ENCODE measurements at places on chromosomes 4 and X.
A peak's percentile ranks its signal among the peaks of the same experiment; 100 is the strongest.

DNA sequence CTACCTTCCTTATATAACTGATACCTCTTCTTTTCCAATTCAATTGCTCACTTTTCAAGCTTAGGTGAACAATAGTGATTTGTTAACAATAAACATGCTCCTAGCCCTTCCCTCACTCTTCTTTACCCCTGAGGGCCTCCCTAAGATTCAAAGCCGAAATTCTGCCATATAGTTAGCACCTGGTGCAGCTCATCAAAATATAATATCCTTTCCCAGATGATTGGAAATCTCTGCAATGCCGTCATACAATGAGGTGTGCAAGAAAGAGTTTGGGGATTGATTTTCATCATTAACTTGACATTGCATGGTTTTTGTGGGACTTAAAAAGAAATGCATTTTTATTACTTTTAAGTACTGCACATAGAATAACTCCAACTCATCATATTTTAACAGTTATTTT is 95.3 kb downstream of the HDAC8 start:
- no peak for DNase-seq

- no peak for DNase-seq
Measured at GRCh38 chrX:130213376-130213775, 41.6 kb downstream of the RAB33A start.

DNA sequence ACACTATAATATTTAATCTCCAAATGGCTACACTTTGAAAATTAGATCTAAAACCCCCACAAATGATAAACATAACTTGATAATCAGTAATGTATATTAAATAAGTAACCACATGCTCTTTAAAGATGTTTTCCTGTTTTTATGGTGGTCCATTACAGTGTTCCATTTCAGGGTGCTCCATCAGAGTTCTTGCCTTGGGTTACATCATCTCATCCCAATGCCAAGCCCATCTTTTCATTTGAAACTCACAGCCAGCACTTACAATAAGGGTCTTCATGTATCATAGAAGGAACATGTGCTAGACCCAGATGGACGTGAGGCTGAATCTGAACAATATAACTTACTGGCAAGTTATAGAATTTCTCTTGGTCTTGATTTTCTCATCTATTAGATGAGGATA is 10.5 kb upstream of the PAQR3 start:
- DNase-seq = no peak

GRCh38 chr4:14379183-14379582 is 623.1 kb upstream of the CPEB2 start:
- no peak for DNase-seq

DNA sequence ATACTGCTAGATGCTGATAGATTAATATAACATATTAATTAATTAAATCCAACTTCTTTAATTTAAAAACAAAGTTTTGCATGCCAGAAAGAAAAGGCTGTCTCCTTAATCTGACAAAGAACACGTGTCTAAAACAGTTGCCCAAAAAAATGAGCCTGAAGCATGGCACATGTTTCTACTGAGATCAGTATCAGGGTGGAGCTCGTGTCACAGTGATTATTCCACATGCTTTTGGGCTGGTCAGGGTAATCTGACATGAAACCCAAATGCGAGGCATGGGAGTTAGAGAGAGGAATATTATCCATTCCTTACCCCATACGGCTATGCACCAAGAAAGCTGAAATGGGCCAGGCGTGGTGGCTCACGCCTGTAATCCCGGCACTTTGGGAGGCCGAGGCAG is 79.4 kb upstream of the ADRA2C start:
- DNase-seq = no peak

GRCh38 chrX:93538575-93538974 is 134.8 kb downstream of the NAP1L3 start:
- no peak for DNase-seq

DNA sequence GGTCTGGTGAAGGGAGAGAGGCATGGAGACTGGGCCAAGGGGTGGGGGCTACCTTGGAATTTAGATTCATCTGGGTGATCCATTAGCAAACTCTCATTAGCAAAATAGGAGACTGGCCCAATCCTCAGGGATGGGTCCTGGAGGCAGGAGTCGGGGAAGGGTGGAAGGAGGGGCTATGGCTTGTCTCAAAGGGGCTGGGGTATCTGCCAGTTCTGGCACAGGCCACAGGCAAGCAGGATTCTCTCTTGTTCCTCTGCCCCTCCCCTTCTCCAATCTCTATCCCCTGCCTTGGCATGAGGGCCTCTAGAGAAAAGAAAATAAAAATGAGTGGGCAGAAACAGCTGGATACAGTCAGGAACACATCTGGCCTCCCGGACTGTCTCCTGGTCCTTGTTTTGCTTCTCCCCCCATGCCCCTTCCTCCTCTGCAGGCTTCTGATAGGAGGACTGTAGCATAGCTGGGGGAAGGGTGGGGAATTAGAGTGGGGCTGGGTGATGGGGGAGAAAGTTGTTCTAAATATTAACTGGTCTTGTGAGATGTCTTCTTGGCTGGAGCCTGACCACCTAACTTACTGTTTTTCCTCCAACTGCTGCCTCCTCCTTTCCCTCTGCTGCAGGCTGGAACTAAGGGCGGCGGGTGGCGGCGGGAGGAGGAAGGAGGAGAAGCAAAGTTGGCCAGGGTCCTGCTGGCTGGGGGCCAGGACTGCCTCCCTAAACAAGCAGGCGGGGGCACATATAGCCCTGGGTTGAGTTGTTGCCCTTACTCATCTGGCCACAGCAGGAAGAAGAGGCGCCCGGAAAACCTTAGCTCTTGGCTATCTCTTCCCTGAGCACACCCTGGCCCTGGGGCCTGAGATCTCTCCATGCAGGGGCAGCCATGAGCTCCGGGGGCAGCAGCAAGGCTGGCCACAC is 53.3 kb upstream of the LAS1L start:
- no peak for DNase-seq

DNA sequence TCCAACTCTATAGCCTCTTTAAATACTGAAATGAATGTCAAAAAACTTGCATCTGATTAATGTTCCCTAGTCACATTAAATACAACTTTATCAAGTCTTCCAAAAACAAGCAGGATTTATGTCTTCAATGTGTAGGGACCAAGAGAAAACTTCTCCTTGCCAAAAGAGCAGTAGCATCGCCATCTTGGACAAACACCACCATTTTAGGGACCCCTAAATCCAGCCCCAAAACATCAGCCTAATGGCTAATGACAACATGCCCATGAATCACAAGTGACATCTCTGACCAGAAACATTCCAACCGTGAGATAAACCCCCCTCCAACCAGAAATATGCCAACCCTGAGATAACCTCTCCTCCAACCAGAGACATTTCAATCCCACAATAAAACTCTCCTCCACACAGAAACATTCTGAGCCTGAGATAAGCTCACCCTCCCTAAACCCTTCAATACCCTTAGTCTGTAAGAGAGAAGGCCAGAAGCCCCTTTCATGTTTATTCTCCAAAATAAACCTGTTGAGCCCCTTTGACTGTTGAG is 697.4 kb downstream of the TRAM1L1 start:
- DNase-seq = no peak

DNA sequence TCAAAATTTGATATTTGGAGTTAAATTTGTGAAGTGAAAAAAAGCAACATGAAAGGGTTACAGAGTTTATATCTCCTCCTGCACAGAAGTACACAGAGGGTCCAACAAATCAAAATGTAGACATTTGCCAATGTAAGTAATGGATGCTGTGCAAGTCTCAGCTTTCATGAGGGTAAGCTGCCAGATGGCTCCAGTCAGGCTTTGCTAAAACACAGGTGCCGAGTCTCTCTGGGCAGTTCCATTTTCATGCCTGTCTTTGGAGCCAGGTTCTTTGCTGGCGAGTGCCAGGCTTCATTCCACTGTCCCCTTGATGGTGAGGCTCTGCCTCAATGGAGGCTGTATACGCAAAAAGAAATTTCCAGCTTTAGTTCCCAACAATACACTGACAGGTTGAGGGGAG is 27.9 kb downstream of the SLC4A4 start:
- DNase-seq = no peak

- no peak for DNase-seq
Measured at GRCh38 chr4:28391877-28392276, 1531.2 kb downstream of the STIM2 start.

GRCh38 chrX:19195243-19195610 is 73.0 kb upstream of the ADGRG2 start:
- DNase-seq = no peak

DNA sequence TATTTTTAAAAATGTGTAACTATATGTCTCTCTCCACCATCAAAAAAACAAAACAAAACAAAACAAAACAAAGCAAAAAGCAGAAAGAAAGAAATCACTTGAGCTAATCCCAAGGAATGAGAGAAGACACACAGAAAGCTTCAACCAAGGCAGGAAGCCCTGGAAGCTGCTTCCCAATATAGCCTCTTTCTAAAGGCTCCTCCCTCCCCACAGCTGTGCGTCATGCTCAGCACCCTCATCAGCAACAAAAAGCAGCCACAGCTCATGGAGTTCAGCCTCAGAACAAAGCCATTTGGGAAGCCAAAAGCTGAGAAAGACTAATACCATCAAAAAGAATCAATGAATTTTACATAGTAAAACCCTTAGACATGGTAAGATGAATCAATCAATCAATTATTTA is 501.6 kb upstream of the SMIM31 start:
- peak; percentile 55 for DNase-seq

- DNase-seq = peak; percentile 43
Measured at GRCh38 chr4:53119680-53120079, 246.2 kb downstream of the SCFD2 start.

DNA sequence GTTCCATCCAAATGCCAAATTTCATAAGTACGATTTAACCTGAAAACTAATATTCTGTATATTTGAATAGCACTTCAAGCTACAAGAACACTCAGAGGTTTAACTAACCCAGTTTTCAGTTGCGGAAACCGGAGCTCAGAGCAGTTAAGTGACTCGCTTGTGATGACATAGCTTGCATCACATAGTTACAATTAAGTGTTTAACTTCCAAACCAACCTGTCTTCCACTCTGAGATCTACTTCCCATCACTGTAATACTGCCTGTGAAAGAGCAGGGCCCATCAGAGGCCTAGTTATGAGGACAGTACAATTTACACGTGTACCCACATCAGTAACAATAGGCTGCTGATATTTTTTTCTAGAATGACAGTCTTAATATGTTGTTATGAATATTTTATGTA is 120.3 kb downstream of the MAD2L1 start:
- no peak for DNase-seq

DNA sequence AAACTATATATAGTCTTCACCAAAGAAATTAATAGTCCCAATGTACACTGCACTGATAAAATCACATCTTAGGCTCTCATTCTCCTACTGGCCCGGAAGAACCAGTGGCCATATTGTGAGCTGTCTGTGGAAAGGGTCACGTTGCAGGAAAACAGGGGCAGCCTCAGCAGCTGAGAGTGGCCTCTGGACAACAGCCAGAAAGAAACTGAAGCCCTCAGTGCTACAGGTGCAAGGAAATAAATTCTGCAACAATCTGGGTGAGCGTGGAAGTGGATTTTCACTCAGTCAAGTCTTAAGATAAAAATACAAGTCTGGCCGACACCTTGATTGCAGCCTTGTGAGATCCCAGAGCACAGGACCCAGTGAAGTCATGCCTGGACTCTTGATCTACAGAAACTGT is 3.2 kb upstream of the SLC25A14 start:
- DNase-seq = no peak

- DNase-seq = peak; percentile 8
Measured at GRCh38 chr4:150976478-150977118, 38.5 kb downstream of the LRBA start.

- no peak for DNase-seq
Measured at GRCh38 chr4:4568806-4569427, 27.1 kb upstream of the STX18 start.

All from neuronal stem cell (in vitro differentiated cells).